ENCODE measurements at places on chromosomes 2 and 18.

- no peak for DNase-seq
These were observed 240.0 kb upstream of the NT5C1B start for GRCh38 chr2:18829251-18829902.

GRCh38 chr18:78304192-78305164, 675.1 kb upstream of the SALL3 start:
- DNase-seq: no peak

GRCh38 chr18:47080872-47081271, 45.5 kb upstream of the ELOA2 start:
- no peak for DNase-seq

DNA sequence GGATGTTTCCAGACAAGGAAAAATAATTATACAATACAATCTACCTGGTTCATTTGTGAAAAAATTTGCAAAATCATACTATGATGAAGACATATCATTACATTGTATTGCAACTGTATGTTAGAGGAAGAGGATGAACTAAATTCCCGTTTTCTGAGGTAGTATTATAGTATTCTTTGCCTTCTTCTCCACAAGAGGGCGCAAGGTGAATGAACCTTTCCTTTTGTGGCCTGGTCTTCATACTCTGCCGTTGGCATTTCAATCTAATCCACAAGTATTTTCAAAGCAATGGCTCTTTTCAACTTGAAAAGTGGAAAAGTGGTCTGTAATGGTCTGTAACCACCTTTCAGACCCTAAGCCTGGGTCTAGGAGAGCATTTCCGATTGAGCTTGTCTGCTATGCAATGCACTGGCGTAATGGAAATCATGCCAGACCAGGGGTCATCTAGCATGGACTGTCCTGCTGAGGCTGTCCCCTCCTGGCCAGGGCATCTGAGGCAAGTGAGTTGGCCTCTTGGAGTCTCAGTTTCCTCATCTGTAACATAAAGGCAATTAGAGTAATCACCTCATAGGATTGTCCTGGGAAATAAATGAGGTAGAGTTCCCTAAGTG, 30.8 kb upstream of the ZNF396 start:
- peak; percentile 55 for DNase-seq

DNA sequence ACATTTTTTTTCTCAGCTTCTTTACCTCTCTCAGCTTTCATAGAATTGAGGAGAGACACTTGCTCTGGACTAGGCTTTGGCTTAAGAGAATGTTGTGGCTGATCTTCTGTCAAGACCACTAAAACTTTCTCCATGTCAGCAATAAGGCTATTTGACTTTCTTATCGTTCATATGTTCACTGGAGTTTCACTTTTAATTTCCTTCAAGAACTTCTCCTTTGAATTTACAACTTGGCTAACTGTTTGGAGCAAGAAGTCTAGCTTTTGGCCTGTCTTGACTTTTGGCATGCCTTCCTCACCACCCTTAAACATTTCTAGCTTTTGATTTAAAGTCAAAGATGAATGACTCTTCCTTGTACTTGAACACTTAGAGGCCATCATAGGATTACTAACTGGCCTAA, 104.4 kb upstream of the SLC39A10 start:
- no peak for DNase-seq

GRCh38 chr2:188382107-188382506, 90.4 kb downstream of the GULP1 start:
- no peak for DNase-seq

GRCh38 chr2:2639251-2640139, 308.4 kb upstream of the MYT1L start:
- no peak for DNase-seq
